ENCODE measurements at places on chromosomes 7 and 10.

DNA sequence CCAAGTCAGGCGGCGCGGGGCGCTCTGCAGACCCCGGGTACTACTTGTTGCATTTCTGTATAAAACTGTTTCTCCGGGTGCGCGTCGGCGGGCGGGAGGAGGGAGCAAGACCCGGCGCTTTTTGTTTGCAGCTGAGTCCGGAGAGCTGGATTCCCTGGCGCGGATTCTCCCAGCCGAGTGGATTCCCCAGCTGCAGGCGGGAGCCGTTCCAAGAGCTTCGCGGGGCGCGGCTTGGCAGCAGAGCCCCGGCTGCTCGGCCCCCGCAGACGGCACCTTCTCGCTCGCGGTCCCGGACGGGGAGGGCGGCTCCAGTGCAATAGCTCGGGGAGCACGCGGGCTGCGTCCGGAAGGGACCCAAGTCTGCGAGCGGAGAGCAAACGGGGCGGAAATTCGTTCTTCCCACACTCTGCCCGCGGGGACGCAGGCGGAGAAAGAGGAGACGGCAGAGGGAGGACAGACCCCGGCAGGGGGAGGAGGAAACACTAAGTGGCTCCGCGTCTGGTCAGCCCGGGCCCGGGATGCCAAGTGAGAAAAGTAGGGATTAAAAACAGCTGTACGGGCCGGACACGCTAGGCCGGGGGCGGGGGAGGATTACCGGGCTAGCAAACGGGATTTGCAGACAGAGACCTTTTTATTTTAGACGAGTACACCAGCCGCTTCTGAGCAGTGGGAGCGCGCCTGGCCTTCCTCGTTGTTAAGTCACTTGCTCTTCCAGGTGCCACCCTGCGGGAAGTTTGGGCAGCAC is at the start of gene TRIL:
Gene TRIL (minus strand): TSS at position 96 of the 745 bp plus-strand sequence. CDS start 284 bp downstream, outside the sequence.
- peak; percentile 7 for DNase-seq

- no peak for DNase-seq
These were observed 23.2 kb upstream of the CALN1 start for GRCh38 chr7:72435366-72435765.

DNA sequence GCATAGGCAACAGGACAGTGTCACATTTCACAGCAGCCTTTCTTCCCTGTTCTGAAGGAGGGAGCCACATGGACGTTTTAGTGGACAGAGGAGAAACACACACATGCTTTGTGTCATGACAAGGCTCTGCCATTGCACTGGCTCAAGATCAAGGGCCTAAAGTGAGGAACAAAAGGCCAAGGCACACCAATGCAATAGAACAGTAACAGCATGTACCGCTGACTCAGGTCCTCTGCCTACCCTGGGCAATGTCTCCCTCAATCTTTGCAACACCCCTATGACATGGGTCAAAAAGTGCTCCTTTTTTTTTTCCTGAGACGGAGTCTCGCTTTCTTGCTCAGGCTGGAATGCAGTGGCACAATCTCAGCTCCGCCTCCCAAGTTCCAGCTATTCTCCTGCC is 57.8 kb upstream of the SDK1 start:
- no peak for DNase-seq

- no peak for DNase-seq
These were observed 161.5 kb downstream of the SEMA3D start for GRCh38 chr7:85025312-85025756.

- DNase-seq = no peak
These were observed 37.9 kb downstream of the SVIL start for GRCh38 chr10:29596826-29597225.

- no peak for DNase-seq
These were observed 23.1 kb downstream of the ZNF107 start for GRCh38 chr7:64688988-64689387.

GRCh38 chr10:120266022-120266421 is 191.0 kb upstream of the PLPP4 start:
- DNase-seq = no peak

DNA sequence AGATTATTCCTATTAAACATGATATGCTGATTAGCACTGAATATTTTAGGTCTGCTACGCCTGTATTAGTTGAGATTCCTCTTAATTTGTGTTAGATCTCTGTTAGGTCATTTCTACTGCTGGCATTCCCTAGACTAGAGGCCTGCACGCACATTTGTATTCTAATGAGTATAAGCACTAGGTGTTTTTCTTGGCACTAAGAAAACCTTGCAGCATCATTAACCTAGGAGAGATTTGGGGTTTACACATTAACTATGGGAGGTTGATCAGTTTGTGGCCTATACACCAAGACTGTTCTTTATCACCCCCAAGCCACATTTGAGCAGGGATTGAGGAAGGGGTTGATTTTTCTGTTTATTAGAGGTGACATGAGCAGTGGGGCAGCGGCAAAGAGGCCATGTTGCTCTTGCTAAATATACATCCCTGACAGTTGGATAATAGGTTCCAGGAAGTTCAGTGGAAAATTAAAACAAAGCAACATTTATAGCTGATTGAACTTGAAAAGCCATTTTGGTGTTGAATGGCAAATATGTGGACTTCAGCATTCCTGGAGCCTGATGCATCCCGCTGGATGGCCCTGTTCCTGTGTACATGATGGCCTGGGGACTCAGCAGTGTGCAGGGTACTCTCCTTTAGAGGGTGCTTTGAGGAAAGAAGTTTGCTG is 65.2 kb downstream of the GBF1 start:
- DNase-seq = no peak

GRCh38 chr10:133372507-133372906 is 647 bp downstream of the ECHS1 start:
- no peak for DNase-seq

- DNase-seq = no peak
These were observed 712.0 kb downstream of the INHBA start for GRCh38 chr7:40990841-40991240.

DNA sequence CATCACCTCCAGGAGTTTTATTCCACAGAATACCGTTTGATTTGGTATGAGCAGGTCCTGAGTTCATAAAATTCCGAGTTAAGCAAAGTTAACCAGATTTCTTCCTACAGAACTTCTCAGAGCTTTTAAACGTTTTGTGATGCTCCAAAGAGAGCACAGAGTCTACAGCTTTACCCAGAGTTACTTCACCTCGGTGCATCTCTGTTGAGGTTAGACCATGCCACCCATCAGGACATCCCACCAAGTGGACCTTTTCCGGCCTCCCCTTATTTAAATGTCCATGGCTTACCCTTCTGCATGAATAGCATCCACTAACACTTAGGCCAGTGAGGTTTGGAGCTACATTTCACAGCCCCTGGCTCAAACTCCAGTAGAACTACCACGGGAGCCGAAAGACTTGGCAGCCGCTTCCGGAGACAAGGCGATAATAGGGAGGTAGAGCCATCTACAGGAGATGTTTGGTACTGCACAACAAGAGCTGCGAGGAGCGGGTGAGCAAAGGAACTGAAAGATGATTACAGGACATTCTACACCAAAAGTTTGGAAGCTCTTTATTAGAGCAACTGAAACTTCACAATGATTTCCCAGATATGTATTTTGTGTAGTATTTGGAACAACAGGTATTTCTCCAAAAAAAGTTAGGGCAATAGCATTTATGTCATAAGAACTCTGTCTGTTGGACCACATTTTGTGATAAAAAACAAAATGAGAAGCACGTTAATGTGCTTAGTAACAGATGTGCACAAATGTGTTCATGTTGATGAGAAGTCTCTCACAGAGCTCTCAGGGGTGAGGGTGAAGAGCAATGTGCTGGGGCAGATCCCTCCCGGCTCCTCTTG is 174.7 kb downstream of the HERPUD2 start:
- peak; percentile 59 for DNase-seq

GRCh38 chr7:112897839-112898431 is 107.7 kb upstream of the TMEM168 start:
- no peak for DNase-seq

DNA sequence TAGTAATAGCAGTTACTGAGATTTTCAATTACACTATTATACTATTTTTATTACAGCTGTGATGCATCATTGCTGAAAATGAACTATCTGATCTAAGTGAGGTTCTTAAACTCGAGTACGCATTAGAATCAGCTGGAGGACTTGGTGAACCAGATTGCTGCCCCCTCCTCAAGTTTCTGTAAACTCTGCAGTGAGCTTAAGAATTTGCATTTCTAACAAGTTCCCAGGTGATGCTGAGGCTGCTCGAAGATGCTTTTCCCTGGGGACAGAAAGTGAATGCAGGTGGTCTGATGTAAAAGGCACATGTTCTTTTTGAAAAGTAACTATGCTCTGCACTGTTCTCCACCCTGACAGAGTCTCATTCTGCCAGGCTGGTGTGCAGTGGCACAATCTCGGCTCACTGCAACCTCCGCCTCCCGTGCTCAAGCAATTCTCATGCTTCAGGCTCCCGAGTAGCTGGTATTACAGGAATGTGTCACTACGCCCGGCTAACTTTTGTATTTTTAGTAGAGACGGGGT is 12.5 kb downstream of the RNF133 start:
- DNase-seq = no peak

GRCh38 chr7:2280424-2280823 is 33.8 kb downstream of the SNX8 start:
- DNase-seq = no peak

- DNase-seq = no peak
These were observed 42.7 kb downstream of the PRR15 start for GRCh38 chr7:29606287-29606721.

- DNase-seq = no peak
These were observed 43.2 kb upstream of the STEAP1B start for GRCh38 chr7:22543169-22543568.

DNA sequence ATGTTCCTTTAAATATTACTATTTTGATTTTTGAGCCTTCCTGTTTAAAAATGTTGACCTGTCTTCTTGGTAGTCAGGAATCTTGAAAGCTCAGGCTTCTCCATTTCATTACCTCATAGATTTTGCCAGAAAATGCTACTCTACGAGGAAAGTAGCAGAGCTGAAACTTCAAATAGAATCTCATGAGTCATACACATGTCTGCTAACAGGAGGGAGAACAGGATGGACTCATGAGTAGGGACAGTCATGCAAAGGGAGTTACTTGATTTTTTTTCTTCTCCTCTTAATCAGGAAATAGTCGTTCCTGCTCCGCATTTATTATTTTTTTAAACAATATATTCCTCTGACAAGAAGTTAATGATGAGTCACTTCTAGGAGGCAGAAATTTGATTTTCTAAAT is 37.0 kb upstream of the MINDY3 start:
- no peak for DNase-seq

DNA sequence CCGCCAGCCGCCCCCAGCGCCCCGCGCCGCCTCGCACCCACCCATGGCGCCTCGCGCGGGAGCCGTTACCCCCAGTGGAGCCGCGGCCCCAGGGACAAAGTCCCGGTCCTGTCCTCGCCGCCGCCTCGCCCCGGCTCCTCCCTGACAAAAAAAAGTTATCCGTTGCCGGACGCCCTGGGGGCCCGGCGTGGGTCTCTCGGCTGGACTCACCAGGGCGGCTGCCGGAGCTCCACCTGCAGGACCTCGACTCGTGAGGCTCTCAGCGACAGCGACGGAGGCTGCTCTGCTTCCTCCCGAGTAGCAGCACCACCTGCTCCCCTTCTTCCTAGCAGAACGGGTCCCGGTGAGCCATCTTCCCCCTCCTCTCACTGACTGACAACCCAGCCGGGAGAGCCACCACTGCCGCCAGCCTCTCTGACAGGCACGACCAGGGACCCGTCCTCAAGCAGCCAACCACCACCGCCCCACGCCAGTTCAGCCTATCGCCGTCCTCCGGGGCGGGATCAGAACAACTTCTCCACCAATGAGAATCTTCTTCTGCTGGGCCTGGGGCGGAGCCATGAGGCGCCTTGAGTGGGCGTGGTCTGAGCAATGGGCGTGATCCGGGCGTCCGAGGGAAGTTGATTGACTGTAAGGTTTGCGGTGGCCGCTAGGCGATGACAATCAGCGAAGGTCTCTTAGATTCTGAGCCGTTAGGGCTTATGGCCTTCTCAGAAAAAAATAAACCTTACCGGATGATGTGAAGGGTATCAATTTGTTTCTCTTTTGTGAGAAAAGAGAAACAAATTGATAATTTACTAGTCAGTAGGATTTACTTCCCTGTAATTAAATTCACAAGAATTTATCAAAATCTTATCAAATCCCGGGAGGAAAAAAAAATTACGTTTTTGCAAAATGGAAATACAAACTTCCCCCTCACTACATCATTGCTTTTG is at the start of gene HYCC1:
Gene HYCC1 (minus strand): TSS at position 416 of the 935 bp plus-strand sequence. CDS start 23,019 bp downstream, outside the sequence.
- DNase-seq = peak; percentile 98

GRCh38 chr10:7649673-7650300 is 17.0 kb downstream of the ITIH5 start:
- peak; percentile 6 for DNase-seq

- no peak for DNase-seq
These were observed 89.0 kb upstream of the SVIL start for GRCh38 chr10:29723726-29724125.

GRCh38 chr7:50293509-50294179 is 10.9 kb upstream of the IKZF1 start:
- DNase-seq = no peak

- no peak for DNase-seq
These were observed 42.1 kb upstream of the MKRN1 start for GRCh38 chr7:140521421-140521820.

DNA sequence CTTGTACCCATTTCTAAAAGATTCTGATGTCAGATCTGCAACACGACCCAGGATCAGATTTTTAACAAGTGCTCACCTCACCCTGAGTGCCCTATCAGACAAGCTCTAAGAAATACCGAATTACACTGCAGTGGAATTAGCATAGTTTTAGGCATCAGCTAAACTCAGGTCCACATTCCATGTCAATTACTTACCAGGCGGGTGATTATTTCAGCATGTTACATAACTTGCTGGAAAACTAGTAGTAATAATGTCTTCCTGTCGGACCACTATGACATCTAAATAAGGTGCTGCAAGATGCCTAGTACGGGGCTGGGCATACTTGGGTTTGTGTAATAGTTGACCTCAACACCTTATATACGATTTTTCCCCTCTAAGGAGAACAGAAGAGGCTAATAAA is 21.0 kb downstream of the TRIL start:
- no peak for DNase-seq

- DNase-seq = no peak
These were observed 165.8 kb downstream of the SRPK2 start for GRCh38 chr7:105222953-105223352.

GRCh38 chr10:673492-673891 is 16.0 kb downstream of the DIP2C start:
- no peak for DNase-seq

DNA sequence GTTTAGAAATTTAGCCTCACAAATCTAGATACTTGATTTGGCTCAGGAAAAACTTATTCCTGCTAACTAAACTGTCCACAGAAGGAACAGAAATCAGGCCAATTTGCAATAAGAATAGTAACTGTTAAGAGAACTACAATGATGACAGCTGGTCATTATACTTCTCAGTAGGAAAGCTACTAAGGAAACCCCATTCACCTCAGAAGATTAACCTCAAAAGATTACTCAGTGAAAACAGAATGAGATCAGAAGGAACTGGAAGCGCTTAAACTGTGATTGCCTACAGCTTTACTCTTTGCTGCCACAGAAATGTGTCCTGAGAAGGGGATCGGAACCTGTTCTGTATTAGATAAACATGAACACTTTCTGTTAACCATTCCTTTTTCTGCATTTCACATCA is 24.3 kb upstream of the DNAJB12 start:
- no peak for DNase-seq

- no peak for DNase-seq
These were observed 93.1 kb downstream of the COBL start for GRCh38 chr7:51223505-51223904.

Data from stimulated activated naive CD8-positive, alpha-beta T cell treated with anti-CD3 and anti-CD28 coated beads, Interleukin-15, Interleukin-2, amounts not matched to agents 100 U/mL and 50 U/mL, for 24 hours (primary cell).